ENCODE measurements at places on chromosomes 5 and 9.

DNA sequence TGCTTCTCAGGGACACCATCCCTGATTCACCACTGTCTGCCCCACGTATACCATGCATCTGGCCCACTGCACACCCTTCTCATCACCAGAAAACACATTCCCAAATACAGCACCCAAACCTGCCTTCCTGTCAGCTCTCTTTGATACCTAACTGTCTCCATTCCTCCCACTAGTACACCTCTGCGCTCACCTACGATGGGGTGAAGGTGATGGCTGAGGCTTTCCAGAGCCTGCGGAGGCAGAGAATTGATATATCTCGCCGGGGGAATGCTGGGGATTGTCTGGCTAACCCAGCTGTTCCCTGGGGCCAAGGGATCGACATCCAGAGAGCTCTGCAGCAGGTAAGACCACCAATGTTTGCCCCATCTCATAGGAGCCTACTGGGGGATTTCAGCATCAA lies 186.4 kb downstream of the GRIA1 start:
- DNase-seq: no peak

GRCh38 chr9:114155263-114155994 lies at the start of gene COL27A1:
COL27A1 (plus strand) TSS chr9:114155537; CDS start chr9:114155951, 414 bp downstream.
- DNase-seq: peak; percentile 93

DNA sequence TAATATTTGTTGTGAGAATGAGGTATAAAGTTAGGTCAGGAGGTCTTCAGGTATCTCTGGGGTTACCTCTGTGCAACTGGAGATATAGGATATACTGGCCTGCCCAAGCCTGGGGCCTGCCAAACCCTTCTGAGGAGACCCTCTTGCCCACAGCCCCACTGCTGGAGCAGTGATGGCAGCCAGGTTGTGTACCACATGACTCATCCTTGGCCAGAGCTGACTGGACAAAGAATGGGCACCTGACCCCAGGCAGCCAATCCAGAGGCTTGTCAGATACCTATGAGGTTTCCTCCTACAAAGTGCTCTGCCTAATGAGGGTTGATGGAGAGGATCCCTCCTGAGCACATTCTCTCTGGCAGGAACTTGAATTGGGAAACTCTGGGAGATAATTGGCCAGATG lies 56.1 kb upstream of the TBC1D2 start:
- DNase-seq: no peak

GRCh38 chr5:94113-94892 lies 2.3 kb downstream of the PLEKHG4B start:
- no peak for DNase-seq

GRCh38 chr9:31597977-31598376 lies 786.5 kb upstream of the ACO1 start:
- no peak for DNase-seq

- no peak for DNase-seq
Observed at GRCh38 chr9:133237035-133237731, 28.1 kb upstream of the OBP2B start.

- no peak for DNase-seq
Observed at GRCh38 chr5:7261049-7261448, 134.9 kb upstream of the ADCY2 start.

DNA sequence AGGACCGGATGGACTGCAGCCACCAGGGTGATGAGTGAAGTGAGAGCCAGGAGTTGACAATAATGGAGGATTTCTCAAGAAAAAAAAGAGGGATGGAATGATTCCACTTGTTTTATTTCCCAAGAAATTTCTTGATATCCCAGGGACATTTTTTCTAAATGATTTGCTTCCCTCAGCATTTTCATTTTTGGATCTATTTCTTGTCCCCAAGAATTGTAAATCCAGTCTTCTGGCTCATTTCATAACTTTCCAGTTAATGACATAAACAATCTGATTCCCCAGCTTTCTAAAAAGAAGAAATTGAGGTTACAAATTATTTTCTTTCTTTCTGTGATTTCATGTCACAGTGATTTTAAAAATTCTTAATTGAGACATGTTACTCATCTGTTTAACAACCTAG lies 446.5 kb downstream of the PRR16 start:
- DNase-seq: no peak

- no peak for DNase-seq
Observed at GRCh38 chr9:100623969-100624368, 46.1 kb downstream of the CAVIN4 start.

DNA sequence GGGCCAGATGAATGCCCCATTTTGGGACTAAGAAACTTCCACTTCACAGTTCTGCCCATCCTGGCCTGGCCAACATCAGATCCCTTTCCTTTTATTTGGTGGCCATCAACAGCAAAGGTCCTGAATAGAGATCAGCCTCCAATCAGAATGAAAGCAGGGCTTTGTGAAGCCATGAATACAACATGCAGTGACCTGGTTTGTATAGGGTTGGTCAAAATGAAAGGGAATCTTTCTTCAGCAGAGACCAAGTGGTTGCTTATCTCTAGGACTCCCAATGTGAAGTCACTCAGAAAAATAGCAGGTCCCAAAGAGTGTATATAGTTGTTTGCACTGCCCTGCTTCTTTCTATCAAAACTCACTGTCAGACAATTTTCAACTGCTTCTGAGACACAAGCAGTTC lies 113.9 kb upstream of the SLC12A2 start:
- DNase-seq: no peak

DNA sequence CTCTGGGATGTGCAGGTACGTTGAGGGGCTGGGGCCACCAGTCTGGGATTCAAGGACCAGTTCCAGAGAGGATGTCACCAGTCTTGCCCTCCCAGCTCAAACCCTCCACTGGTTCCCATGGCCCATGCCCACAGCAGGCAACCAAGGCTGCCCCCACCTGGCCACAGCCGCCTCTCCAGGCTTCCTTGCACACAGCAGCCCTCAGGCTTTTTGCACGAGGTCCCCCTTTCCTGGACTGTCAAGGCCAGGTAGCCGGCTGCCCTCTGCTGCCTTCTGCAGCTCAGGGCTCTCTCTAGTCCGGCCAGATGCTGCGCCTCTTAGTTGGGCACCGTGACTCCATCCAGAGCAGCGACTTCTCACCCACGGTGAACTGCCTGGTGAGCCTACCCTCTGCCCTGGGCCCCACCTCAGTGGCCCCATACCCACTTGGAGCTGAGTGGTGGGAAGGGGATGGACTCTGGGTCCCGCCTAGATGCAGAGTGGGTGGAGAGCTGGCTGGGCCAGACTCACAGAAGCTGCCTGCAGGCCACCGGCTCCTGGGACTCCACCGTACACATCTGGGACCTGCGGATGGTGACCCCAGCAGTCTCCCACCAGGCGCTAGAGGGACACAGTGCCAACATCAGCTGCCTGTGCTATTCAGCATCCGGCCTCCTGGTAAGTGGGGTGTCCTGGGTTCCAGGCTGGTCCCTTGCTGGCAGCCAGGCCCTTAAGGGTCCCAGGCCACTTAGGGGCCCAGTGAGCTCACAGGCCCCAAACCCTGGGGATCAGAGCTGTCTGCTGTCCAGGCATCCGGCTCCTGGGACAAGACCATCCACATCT lies 2.9 kb downstream of the WDR38 start:
- no peak for DNase-seq

DNA sequence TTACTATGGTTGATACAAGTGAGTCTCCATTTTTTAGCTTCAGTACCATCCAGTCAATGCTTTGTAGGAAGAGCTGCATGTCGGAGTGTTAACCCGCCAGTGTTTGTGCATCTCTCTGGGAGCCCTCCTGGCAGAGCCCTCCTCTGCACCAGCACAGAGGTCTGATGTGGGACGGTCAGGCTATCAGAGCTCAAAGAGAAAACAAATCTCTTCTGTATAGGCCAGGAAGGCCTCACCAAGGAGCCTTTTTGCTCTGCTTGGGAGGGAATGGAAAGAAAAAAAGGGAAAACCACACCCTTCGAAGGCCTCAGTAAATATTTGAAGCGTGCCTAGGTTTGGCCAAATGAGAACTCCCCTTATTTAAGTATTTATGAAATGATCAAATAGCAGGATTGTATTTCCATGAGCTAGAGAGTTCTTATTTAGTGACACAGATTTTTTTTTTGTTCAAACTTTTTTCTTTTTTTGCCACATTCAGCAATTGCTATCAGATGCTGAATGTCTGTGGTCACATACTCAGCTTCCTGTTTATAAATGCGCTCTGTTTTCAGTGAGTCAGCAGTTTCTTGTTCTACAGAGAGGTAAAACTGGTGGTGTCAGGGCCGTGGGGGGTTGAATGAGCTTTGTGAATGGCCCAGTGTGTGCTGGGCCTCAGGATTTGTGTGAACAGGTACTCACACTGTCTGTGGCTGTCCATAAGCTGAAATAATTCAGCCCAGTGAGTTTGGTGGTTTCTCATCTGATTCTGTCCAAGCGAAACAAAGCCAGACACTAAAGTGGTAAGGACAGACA lies 226.6 kb downstream of the SNX18 start:
- peak; percentile 8 for DNase-seq

DNA sequence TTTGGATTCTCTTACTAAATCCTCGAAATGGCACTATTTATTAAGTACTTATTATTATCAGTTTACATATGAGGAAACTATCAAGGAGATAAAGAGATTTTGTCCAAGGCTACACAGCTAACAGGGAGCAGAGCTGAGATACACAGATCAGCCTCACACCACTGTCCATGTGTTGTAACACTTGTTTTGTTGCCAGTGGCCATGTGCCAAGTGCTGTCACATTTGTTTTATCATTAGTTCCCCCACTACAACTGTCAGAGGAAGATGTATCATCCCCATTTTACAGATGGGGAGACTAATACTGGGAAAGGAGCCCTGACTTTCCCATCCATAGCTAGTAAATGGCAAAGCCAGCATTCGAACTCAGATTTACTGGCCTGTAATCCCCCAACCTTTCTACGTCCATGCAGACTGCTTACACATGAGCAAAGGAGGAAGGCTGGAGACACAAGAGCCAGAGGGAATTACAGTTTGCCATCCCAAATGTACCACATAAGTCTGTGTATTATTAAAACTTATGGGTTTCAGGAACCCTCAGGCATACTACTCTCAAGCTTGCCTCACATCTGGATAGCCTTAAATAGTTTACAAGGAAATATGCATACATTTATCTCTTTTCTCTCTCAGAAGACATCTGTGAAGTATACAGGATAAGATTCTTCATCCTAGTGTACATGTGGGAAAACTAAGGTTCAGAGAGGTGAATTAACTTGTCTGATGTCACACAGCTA lies 25.1 kb downstream of the PAPPA start:
- DNase-seq: no peak

DNA sequence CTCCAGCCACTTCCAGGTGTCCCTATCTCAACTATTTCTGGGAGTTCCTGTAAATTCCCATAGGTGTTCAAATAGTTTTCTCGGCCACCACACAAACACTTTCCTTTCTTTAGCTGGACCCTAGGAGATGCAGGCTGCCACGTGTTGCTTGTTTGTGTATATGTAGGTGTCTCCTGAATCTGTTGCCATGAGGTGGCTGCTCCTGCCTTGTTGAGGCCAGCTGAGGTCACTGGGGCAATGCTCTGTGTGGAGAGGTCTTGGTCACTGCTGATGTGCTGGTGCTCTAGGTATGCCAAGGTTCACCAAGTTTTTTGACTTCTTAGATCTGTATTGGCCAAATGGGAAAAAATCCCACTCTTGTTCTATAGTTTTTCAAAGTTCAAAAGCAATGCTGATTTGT lies 132.5 kb upstream of the CHD1 start:
- DNase-seq: no peak

DNA sequence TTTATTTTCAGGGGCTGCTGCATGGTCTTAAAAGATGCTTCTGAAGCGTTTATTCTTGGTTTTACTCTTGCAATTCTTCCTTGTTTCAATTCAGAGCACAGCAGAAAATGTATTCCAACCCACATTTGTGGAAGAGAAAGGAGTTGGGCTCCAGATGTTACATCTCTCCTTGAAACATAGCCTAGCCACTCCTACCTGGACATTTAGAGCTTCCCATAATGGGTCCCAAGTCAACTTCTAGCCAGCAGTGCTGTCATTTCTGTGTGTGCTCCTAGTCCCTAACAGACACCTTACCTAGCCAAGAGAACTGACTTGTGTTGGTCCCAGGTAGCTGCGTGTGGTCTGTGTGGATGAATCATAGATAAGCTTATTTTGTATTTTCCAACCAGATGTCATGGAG lies 61.2 kb upstream of the ANKRD55 start:
- no peak for DNase-seq

GRCh38 chr9:70883963-70884793 lies 237.2 kb downstream of the TRPM3 start:
- no peak for DNase-seq

- DNase-seq: no peak
Observed at GRCh38 chr5:2872676-2873075, 121.2 kb upstream of the IRX2 start.

DNA sequence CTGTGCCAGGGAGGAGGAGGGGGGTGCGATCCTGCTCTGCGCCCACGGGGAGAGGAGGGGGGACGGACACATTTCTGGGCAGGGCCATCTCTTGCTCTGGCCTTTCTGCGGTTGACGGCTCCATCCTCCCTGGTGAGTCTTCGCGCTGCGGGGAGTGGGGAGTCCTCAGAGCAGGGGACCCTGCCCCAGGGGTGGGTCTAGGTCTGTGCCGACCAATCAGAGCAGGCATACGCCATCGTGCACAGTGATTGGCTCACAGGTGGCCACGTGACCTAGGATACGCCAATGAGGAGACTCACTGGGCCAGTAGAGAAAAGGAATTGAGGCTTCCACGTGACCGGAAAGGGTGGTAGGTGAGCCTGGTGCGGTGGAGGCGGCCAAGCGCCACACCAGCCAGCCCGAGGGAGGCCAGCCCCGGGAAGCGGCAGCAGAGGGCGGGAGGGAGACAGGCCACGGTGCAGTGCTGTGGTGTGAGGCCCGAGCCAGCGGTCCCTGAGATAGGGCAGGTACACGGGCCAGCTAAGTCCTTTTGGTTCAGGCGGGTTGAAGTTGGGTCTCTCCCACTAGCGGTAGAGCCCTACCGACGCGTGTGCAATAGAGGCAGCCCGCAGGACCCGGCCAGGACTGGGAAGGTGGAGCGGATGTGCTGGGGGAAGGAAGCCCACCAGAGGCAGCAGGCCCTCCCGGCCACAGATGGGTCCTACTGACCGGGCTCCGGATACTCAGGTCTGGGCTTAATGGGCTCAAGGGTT lies 65.2 kb upstream of the RNF130 start:
- DNase-seq: no peak

- no peak for DNase-seq
Observed at GRCh38 chr5:173853370-173854131, 34.6 kb upstream of the CPEB4 start.

Measured in GM12891 (cell line).